ENCODE measurements at places on chromosomes 6 and 20. TPM values are rescaled to one million over a fixed set of nuclear protein-coding genes. Genes with fewer than 3 reads are reported as not detected.

DNA sequence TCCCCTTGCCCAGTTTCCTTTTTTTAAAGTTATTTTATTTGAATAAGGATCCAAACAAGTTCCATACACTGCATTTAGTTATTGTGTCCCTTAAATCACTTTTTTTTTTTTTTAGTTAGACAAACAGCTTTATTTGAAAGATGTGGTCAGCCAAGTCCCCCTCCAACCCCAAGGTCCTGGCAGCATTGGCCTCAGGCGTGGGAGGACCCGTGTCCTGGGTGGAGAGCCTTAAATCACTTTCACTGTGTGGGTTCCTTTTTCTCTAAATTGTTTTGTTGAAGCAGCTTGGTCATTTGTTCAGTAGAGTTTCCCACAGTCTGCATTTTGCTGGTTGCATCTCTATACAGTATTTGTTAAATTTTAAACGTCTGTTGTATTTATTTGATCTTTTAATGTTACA, 5.2 kb upstream of the TBCC start:
- no peak for DNase-seq

Gene TNF
- 0.22 TPM for total RNA-seq

DNA sequence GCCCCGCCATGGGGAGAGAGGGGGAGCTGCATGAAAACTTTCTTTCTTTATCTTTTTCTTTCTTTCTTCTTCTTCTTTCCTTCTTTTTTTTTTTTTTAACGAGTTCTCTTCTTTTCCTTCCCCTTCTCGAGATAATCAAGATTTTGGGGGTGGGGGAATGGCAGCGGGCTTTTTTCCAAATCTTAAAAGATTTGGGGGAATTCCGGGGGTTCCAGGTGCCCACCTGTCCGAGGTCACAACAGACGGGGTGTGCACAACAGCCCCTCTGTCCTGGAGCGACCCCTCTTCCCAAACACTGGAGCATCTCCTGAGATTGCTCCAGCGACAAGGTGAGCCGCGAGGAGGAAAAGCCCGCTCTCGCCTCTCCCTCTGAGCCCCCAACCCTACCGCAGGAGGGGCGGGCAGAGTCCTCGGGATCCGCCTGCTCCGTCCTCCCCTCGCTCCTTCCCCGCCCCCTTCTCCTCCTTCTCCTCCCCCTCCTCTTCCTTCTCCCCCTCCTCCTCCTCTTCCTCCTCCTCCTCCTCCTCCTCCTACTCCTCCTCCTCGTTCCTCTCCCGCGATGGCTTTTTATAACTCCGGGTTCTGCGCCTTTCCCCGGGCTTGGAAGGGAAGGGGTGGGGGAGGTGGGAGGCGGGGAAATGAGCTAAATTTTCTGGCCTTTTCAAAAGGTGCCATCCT, 689 bp upstream of the KCNB1 start:
- peak; percentile 16 for DNase-seq

Gene DSP
- total RNA-seq = 1.4 TPM

Gene SIRPD
- total RNA-seq = not detected

DNA sequence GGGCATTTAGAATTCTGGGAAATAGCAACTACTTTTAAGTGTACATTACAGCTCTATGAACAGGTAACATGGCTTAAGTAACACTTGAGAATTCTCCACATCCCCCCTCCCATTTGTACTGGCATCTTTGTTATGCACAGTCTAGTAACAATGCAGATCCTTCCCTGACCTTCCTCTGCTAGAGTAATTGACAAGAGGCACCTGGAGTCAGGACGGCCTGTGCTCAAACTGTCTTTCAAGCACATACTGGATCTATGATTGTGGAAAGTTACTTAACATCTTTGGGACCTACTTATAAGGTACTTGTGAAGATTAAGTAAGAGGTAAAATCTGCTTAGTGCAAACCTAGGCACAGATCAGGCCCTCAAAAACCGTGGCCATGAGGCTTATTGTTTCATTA, 21.9 kb upstream of the GSTA3 start:
- no peak for DNase-seq

Gene GPR63
- 2.6 TPM for total RNA-seq

- no peak for DNase-seq
Measured at GRCh38 chr6:160742090-160742489, 40.0 kb downstream of the PLG start.

DNA sequence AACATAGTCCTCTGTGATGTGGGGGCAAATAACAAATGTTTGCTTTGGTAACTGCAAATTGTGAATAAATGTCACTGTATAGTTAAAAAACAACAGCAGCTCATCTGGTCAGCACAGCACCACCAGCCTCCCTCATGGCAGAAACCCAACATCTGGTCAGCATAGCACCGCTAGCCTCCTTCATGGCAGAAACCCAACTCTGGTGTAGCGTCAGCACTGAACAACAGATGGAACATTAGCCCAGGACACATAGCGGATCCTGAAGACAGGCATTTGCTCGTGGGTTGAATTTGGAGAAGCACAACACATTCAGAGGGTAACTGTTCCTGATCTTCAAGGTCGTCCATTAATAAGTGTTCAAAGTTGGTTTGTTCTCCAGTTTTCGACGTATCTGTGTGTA, 265.9 kb downstream of the DLL1 start:
- DNase-seq = peak; percentile 93

DNA sequence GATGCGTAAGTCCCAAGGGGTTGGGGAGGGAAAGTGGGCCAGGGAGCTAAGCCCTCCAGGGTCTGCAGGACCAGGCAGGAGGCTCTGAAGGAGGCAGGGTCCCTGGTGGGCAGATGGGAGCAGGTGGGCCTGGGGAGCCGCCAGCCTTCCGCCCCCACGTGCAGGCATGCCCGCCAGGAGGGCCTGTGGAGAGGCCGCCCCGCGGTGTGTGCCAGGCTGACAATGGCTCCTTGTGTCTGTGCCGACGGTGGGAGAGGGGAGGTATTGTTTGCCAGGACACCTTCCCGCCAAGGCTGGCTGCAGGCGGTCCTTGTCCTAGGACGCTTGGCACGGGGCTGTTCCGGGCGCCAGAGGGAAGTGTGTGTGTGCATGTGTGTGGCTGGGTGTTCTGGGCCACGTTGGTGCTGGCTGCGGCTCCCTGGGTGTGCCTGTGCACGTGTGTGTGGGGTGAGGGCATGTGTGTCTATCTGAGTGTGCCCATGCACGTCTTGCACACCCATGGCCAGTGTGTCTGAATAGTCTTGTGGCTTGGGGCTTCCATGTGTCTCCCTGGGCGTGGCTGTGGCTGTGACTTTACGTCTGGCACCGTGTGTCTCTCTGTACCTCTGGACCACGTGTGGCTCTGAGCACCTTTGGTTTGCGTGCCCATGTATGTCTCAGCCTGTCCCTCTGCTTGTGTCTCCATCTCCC, 153.0 kb downstream of the CEBPB start:
- DNase-seq = no peak

DNA sequence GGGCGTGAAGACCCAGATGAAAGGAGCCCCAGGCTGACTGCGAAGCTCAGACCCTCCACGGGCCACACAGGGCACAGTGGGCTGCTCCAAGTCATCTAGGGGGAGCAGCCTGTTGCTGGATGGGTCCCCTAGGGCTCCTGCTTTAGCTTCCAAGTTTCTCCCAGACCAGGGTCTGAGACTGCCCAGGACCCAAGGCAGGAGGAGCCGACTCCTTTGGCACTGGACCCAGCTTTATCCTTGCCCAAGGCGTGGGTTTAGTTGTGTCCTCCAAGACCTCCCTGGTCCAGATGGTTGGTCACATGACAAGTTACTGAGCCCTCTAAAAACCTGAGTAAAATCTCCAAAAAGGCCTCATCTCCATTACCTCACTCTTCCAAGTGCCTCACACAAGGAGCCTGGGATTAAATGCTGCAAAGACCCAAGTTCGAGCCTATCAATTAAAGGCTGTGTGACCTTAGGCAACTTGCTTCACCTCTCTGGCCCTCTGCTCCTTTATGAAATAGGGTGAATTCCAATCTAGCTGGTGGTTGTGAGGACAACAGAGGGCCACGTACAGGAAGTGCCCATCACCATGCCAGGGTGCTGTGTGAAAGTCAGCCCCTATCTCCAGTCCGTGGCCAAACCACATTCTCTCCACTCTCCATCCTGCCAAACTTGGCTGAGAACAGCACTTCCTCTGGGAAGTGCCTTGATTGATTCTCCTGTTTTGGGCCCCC, 2.5 kb downstream of the NECAB3 start:
- no peak for DNase-seq

- no peak for DNase-seq
Measured at GRCh38 chr20:55880361-55880760, 125.0 kb downstream of the CBLN4 start.

- no peak for DNase-seq
Measured at GRCh38 chr20:43840382-43841070, 74.1 kb upstream of the TOX2 start.

Gene PRSS35
- total RNA-seq = 102 TPM

DNA sequence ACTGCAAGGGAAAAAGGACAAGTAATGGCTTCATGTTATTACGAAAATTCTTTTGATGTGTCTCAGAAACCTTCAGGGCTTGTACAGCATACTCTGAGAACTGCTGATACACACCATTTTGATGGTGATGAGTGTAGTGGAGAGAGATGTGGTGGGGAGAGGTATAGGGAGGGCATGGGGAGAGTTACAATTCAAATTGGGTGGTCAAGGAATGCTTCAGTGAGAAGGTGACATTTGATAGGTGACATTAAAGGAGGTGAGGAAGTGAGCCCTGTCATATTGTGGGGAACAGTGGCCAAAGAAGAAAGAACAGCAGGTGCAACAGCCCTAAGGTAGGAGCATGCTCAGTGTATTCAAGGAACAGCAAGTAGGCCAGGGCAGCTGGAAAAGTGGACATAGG, 318.9 kb downstream of the CLIC5 start:
- no peak for DNase-seq

DNA sequence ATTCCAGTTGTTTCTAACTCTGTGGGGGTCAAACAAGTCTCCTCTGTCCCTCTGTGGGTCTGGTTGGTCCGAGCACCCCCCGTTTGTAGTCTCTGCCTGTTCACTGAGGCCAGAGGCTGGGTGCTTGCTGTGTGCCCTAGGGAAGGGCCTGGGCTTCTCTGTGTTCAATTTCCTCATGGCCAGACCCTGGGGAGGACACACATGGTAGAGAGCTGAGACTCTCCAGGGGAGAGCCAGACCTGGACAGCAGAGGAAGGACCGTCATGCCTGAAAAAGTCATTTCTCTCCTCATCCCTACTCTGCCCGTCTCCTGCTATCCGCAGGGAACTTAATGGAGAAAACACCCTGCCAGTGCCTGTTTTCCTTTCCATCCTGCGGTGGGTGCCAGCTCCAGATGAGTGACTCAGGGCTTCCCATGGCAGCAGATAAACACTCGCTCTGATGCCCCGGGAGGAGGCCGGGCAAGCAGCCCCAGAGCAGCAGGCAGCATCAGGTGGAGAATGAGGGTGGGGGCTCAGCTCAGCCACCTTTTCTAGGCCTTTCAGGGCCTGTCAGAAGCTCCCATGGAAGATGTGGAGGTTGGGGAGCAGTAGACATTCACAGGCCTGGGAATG, 51.9 kb downstream of the SNAI1 start:
- DNase-seq = peak; percentile 83

DNA sequence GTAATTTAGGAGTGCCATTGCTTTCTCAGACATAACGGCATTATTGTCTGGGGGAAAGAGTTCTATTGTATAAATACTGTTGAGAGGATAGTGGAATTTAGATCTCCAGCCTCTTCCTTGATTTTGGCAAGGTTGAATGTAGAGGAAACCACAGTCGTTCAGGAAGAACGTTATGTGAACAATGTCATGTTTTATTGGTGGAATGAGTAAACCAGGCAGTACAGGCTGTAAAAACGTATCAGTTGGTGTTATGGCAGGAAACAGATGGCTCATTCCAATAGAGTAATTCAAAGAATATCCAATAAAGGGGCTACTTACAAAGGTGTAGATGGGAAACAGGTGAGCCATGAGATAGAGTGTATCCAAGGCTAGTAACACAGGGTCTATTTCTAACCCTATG, 123.6 kb upstream of the SLC35B3 start:
- DNase-seq = no peak

GRCh38 chr20:39716796-39717341, 754.7 kb downstream of the DHX35 start:
- DNase-seq = no peak

Measured in muscle of leg (tissue), 16 donors.